ENCODE measurements at places on chromosomes 12 and 14.

DNA sequence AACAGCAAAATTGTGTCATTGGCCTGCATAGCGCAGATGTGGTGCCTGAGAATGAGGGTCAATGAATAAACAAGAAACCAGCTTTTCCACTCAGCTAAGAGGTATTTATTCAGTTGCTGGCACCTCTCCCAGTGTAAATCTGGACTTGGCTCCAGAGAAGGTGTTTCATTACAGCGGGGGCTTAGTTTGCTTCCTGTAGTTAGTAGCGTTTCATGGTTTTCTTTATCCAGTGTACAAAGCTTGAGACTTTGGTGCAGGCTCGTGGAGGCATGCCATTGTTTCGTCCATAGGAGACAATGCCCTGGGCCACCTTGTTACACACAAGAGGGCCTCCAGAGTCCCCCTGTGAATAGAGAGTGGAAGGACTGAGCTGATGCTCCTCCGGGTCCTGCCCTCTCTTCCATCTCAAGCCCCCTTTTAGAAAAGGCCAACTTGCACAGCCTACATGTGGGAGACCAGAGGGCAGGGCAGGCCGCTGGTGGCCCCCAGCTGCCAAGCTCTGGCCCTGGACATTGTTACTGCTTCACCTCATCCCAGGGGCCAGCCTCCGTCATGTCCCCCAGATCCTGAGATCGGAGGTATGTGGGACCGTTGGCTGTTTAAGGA, 3.0 kb downstream of the GZMB start:
- no peak for DNase-seq

DNA sequence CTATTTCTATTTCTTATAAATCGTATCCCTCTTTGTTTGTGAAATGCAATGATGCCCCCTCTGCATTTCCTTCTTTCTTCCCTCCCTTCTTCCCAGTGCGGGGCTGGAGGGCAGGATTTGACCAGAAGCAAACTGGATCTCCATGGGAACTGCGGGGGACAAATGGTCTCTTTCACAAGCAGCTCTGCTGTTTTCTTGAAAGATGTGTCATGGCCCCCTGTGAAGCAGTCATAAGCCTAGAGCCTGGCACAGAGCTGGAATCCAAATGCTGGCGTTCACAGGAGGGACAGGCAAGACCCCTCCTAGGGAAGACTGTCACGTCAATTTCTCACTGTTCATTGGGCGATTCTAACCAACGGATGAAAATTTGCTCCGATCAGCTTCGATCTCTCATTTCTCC, 203.5 kb upstream of the NOS1 start:
- no peak for DNase-seq

DNA sequence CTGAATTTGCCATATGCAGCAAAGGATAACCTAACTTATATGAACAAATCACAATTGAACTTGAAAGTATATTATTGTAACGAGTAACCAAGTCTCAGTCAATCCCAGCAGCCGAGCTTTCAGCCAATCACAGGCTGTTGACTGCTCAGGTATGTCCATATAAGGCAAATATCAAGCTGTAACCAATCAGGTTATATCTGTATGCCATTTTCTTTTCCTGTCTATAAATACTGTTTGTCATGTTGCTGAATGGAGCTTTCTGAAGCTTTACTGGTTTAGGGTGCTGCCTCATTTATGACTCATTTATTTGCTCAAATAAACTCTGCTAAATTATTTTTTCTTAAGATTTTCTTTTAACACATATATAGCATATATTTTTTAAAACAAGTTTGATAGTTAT, 1059.5 kb downstream of the GALC start:
- DNase-seq, result no peak

DNA sequence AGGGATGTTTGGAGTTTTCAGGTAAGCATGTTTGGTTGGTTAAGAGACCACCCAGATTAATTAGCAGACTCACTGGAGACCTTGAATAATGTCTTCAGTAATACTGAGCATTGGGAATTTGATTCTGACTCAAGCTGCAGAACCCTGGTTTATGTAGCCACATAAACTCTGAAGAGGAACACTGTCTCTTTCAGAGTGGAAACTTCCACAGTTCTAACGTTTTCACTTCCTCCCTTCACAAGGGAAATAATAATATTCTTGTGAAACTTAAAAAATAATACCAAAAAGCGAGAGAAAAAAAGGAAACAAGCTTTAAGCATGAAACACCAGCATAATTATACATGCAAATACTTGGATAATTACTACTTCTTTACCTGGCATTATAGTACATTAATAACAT, 40.0 kb upstream of the ST8SIA1 start:
- no peak for DNase-seq

- DNase-seq, result no peak
Measured at GRCh38 chr14:93683226-93683625, 105.1 kb downstream of the PRIMA1 start.

DNA sequence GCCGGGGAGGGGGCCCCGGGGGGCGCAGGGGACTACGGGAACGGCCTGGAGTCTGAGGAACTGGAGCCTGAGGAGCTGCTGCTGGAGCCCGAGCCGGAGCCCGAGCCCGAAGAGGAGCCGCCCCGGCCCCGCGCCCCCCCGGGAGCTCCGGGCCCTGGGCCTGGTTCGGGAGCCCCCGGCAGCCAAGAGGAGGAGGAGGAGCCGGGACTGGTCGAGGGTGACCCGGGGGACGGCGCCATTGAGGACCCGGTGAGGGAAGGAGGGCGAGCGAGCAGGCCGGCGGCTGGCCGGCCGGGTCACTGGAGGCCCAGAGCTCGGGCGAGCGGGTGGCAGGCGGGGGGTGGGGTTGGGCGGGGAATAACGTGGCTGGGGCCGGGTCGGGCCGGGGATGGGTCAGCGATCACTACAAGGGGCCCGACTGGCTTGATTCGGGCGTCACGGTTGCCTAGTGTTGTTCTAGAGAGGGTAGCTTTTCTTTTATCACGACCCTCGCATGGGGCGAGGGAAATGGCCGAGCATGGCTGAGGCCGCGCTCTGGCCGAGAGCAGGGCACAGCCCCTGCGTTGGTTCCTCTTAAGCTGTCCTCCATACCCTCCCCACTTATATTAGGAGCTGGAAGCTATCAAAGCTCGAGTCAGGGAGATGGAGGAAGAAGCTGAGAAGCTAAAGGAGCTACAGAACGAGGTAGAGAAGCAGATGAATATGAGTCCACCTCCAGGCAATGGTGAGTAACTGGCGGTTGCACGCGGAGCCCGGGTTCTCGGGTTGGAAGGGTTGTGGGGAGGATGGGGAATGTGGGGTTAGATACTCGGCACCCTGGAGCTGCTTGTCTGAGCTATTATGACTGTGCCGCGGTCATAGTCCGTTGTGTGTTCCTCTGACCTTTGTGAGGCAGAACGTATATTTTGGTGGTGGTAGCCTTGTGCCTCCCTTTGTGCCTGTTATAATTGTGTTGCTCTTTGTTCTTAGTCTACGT, 603 bp downstream of the PABPN1 start:
- DNase-seq, result peak; percentile 41

DNA sequence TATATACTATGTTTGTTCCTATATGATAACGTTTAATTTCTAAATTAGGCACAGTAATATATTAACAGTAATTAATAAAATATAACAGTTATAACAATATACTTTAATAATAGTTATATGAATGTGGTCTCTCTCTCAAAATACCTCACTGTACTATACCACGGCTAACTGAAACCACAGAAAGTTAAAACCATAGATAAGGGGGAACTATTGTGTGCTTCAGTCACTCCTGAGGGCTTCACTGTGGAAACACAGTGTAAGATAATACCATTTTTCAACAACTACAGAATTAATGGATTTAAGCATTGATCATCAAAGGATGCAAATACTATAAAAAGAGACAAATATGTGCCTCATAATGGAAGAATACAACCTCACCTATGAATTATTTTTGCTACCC, 266.4 kb upstream of the RGS6 start:
- no peak for DNase-seq

DNA sequence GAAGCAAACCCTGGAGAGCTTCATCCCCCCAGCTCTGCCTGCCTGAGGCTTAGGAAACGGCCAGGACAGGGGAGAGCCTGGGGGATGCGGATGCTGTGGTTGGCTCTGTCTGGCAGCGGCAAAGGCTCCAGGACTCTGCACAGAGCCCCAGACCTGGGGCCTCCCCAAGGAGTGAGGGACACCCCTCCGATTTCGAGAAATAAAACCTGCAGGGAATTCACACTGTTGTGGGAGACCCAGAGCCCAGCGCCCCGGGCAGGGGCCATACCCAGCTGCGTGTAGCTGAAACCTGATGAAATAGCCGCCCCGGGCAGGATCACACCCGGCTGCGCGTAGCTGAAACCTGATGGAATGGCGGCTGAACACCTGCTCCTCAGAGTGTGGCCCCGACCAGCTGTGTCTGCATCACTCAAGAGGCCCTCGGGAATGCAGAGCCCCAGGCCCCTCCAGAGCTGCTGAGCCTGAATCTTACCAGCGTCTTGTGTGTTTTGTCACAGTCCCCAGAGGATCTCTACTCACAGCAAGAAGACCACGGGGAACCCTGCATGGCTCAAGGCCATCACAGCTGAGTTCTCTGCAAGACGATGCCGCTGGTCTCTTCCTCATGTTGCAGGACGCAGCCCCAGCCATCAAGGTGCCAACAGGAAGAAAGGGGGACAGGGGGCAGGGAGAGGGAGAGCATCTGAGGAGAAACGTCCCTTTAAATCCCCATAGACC, 46.5 kb upstream of the GALNT9 start:
- DNase-seq, result no peak

DNA sequence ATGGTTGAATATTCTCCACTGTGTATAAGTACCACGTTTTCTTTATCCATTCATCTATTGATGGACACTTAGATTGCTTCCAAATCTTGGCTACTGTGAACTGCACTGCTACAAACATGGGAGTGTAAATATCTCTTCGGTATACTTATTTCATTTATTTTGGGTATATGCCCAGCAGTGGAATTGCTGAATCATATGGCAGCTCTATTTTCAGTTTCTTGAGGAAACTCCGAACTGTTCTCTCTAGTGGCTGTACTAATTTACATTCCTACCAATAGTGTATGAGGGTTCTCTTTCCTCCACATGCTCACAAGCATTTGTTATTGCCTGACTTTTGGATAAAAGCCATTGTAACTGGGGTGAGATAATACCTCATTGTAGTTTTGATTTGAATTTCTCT, 623.1 kb upstream of the LRFN5 start:
- no peak for DNase-seq

- DNase-seq, result peak; percentile 93
Measured at GRCh38 chr12:124913474-124914391, 717 bp downstream of the UBC start.

GRCh38 chr12:110932046-110932445, 11.7 kb upstream of the MYL2 start:
- no peak for DNase-seq

- no peak for DNase-seq
Measured at GRCh38 chr12:81084811-81085350, 7.0 kb downstream of the ACSS3 start.

DNA sequence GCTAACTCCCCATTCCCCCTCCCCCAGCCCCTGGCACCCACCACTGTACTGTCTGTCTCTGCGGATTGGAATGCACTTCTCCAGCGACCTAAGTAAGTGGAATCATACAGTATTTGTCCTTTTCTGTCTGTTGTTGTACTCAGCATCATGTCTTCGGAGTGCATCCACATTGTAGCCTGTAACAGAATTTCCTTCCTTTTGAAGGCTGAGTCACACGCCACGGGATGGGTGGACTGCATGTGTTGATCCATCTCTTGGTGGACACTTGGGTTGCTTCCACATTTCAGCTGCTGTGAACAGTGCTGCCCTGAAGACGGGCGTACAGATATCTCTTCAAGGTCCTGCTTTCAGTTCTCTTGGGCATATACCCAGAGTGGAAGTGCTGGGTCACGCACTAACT, 34.4 kb downstream of the DDX51 start:
- DNase-seq, result no peak

DNA sequence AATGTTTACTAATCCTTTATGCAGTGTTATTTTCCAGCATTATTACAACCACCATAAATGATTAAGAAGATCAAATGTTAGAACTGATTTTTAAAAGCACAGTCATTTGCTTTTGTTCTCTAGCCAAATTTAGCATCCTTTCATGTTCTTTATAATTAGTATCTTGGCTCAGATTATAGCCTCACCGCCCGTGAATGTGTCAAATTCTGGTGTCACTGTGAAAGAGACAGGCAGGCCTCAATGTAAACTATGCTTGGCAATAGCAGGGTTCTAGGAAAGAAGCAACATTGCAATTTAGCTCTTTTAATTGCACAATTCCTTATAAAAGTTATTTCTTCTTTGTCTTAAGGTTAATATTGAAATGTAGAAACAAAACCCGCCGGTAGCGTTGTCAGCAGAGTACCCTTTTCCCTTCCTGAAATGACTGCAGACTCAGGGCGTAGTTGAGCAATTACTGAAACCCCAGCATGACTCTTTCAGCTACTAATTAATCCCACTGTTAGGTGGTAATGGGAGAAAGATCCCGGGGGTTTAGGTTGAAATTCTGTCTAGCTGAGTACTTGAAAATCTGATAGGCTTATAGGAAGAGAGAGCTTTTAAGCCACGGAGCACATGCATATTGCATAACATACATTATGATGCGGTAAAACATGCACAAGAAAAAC, 1600.5 kb upstream of the SEL1L start:
- DNase-seq, result no peak

DNA sequence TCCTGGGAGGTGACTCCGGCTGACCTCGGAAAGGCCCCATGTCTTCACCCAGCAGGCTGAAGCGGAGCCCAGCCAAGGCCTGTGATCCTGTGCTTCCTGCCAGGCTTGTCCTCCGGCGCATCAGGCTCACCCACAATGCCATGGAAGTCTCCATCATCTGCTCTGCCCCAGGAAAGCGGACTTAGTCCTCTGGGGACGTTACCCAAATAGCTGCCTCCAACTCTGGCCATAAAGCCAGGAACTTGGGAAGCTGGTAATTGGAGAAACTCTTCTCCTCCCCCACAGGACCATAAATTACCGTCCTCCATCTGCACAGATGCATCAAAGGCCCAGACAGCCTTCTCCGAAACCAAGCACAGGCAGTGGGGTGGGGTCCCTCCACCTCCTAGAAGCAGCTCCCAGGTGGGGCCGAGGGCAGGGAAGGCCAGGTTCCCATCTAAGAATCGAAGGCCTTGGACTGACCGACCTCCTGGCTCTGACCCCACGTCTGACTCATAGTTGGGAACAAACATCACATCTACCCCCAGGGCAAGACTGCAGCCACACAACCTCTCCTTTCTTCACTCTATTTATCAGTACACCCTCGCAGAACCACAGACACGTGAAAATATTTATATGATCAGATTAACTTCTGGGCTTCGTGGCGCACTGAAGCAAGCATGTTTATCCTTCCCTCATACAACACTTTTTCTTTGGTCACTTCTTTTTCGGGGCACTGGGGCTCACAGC, 56.4 kb downstream of the PITPNM2 start:
- DNase-seq, result no peak

DNA sequence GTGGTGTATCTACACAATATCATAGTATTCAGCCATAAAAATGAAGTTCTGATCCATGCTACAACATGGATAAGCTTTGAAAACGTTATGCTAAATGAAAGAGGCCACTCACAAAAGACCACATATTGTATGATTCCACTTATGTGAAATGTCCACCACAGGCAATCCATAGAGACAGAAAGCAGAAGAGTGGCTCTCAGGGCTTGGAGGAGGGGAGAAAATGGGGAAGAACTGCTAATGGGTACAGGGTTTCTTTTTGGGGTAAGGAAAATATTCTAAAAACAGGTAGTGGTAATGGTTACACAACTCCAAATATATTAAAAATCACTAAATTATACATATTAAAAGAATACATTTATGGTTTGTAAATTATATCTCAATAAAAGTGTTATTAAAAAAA, 16.5 kb downstream of the SCNN1A start:
- no peak for DNase-seq

GRCh38 chr14:80275208-80275850, 64.0 kb upstream of the DIO2 start:
- no peak for DNase-seq

- DNase-seq, result no peak
Measured at GRCh38 chr12:105444653-105445102, 114.2 kb downstream of the C12orf75 start.

Data from CD4-positive, alpha-beta T cell treated with Interleukin-15 for 4 hours (primary cell).